ENCODE measurements at places on chromosomes 5 and 9.

DNA sequence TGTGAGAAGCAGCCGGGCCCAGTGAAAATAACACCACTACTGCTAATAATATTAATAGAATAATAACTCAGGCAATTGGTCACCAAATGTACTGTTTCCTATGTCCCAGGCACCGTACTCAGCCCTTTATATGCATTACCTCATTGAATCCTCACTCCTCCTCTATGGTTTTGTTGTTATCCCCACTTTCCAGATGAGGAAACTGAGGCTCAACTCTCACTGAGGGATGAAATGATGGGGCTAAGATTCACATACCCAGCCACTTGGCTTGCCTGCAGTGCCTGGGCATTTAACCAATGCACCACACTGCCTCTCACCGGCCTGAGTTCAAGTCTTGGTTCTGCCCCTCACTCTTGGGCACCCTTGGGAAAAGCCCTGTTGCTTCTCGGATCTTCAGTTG lies 34.1 kb downstream of the WHRN start:
- no peak for DNase-seq

GRCh38 chr5:172607213-172607793 lies 33.8 kb upstream of the NEURL1B start:
- DNase-seq, result no peak

GRCh38 chr9:89177944-89178829 lies at the start of gene SHC3:
Gene SHC3, minus strand, starts transcription at chr9:89178818. Its CDS starts 358 bp downstream, at chr9:89178460.
- DNase-seq, result peak; percentile 63

GRCh38 chr9:12997009-12997408 lies 222.2 kb downstream of the LURAP1L start:
- DNase-seq, result peak; percentile 23

GRCh38 chr5:61678966-61679365 lies 346.9 kb downstream of the ZSWIM6 start:
- no peak for DNase-seq

- DNase-seq, result no peak
Observed at GRCh38 chr9:127139775-127140174, 17.3 kb upstream of the ANGPTL2 start.

All from astrocyte of the spinal cord (primary cell).